ENCODE measurements at places on chromosomes 3 and 15.

GRCh38 chr3:83092521-83093221 is 1331.2 kb upstream of the GBE1 start:
- DNase-seq, result no peak

GRCh38 chr15:40100123-40100946 is 8.3 kb downstream of the BMF start:
- no peak for DNase-seq

DNA sequence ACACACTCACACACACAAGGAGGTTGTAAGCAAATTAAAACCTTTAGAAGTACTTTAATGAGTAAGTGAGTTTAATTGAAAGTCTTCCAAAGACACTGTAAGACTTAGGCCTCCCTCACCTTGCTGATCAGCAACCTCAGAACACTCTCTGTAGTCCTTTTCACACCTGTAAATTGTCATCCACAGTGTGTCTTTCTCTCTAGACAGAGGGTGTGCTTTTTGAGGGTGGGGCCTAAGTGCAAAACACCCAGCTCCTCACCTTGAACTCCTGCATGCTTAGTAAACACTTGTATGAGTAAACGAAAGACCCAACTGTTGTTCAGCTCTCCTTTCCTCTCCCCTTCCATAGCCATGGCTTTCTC is 183.2 kb upstream of the IL12A start:
- DNase-seq, result no peak

DNA sequence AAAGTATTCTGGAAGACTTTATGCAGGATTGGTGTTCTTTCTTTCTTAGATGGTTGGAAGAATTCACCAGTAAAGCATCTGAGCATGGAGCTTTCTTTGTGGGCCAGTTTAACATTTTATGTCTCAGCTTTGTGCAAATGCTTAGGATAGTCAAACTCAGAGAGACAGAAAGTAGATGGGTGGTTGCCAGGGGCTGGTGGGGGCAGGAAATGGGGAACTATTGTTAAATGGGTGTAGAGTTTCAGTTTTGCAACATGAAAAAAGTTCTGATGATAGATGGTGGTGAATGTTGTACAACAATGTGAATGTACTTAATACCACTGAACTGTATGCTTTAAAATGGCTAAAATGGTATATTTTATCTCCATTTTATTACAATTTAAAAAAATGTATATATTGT is 24.8 kb downstream of the SPCS1 start:
- DNase-seq, result no peak

DNA sequence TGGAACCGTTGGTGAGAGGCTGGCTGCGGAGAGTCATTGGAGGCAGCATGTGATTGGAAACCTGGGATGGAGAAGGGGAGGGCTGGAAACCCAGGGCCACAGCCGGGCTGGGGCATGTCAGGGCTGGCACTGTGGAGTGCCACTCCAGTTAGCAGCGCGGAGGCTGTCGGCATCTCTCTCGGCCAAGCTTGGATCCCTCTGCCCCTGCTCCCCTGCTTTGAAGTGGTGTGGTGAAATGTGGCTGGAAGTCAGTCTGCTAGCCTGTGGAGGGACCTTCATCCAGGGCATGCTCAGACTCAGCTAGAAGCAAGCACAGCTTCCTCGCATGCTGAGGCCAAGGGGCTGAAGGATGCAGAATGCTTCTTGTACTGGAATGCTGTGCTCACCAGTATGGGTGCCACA is 13.5 kb downstream of the SLCO3A1 start:
- no peak for DNase-seq

DNA sequence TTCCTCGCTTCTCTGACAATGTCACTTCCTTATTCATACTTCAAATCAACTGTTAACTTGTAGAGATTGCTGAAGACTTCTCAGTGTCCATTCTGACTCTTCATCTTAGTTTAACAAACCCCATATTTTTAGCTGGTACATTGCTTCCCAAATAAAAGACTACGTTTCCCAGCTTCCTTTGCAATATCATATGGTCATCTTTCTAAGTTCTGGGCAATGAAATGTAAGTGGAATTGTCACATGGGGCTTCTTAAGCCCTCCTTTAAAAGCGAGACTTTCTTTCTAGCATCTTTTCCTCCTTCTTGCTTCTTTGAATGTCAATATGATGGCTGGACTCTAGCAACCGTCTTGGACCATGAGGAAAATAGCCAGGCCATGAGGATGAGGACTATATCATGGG is 239.0 kb downstream of the ZNF621 start:
- no peak for DNase-seq

- no peak for DNase-seq
Measured at GRCh38 chr3:143329567-143330211, 210.1 kb downstream of the CHST2 start.

GRCh38 chr15:41233367-41233771 is 2.3 kb downstream of the CHP1 start:
- DNase-seq, result no peak

DNA sequence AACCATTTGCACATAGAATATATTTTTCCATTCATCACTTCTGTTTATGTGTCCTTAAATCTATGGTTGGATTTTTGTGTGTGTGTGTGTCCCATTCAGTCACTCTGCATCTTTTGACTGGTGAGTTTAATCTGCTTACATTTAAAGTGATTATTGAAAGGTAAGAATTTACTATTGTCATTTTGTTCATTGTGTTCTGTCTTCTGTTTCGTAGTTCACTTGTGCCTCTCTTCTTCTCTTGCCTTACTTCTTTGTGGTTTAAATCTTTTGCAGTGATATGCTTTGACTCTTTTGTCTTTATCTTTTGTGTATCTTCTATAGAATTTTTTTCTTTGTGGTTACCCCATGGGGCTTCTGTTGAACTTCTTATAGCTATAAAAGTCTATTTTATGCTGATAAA is 166.3 kb upstream of the UBE3A start:
- no peak for DNase-seq

DNA sequence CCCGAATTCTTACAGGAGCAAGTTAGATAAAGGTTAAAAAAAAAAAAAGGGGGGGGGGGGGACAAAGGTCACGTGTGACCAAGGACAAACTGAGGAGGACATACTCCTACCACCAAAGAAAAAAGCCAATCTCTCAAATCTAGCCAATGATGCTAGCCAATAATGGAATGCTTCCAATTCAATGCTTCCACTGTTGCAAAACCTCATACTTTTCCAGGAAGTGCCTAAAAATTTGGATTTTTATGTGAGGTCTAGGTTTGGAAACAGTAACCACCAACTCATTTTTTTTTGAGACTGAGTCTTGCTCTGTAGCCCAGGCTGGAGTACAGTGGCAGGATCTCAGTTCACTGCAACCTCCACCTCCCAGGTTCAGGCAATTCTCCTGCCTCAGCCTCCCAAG is 11.4 kb downstream of the MSL2 start:
- no peak for DNase-seq

- DNase-seq, result no peak
Measured at GRCh38 chr15:31098491-31098917, 3.0 kb downstream of the TRPM1 start.

DNA sequence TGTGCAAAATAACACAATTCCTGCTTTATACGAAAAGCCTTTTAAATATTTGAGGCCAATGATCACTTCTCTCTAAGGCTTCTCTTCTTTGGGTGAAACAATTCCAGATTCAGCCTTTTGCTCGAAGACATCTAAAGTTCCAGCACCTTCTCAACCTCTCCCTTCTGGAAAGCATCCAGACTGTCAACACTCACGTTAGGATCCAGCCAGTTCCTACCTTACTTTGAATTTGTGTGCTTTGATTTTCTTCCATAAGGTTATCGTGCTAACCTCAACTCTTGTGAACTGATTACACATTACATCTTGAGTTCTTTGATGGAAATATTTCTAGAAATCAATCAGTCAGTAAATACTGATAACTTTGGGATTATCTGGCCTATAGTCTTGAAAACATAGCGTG is 125.3 kb upstream of the ETV5 start:
- no peak for DNase-seq

DNA sequence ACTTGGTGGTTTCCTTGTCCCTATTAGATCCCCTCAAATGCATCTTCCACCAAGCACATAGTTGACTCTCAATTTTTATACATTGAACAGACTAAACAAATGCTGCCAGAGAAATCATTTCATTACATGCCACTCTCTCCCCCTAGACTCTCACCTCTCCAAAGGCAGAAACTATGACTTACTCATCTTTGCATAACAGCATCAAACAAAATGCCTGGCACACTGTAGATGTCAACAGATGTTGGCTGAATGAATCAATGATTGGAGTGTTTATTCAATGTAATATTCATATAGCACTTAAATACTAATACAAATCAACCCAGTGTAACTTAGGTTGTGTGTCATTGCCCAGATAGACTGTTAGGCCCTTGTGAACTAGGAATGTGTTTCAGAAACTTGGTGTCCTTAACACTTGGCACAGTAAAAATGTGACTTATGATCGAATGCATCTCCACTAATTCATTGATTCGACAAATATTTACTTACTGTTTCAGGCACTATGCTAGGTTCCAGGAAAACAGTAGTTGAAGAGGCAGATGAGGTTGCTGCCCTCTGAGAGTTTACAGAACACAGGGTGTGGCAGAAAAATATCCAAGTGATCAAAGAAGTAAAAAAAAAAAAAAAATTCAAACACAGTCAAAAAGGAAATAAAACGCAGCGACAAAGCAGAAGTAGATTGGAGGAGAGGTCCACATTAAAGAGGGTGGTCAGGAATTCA is 188.5 kb upstream of the LRRN1 start:
- DNase-seq, result no peak

GRCh38 chr3:58234516-58234931 is 3.1 kb upstream of the ABHD6 start:
- DNase-seq, result no peak

DNA sequence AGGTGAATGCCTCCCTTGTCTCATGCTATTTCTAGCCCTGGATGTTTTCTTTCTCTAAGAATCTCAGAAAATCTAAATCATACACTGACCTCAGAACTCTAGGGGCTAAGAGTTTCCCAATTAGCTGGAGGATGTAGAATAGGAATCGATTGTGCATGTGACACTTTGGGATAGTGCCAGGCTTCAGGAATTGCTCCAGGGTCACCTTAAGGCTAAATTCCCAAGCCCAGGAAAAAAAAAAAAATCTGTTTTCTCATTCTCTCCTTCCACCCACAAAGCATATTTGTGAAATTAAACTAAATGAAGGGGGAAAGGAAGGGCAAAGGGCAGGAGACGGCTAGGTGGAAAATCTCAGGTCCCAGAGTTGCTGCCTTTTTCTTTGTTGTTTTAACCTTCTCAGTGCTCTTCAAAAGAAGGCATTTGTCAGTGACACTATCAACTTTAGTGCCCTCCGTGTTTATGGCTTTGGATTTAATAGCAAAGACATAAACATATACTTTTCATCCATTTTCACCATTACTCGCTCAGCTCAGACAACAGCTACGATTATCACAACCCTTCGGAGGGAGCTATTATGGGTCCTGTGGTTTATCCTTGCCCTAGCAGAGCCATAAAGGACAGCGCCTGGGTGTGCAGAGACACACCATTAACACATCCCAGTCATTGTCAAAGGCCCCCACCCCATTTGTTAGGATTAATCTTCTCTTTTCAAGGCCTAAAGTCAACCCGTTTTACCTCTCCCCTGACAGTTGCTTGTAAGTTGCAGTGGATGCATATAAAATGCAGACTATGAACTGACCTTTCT is 271.7 kb downstream of the PDZRN3 start:
- no peak for DNase-seq

GRCh38 chr15:47383801-47384200 is 333.5 kb upstream of the SEMA6D start:
- no peak for DNase-seq

GRCh38 chr15:41804361-41804760 is 23.5 kb upstream of the JMJD7 start:
- DNase-seq, result no peak

DNA sequence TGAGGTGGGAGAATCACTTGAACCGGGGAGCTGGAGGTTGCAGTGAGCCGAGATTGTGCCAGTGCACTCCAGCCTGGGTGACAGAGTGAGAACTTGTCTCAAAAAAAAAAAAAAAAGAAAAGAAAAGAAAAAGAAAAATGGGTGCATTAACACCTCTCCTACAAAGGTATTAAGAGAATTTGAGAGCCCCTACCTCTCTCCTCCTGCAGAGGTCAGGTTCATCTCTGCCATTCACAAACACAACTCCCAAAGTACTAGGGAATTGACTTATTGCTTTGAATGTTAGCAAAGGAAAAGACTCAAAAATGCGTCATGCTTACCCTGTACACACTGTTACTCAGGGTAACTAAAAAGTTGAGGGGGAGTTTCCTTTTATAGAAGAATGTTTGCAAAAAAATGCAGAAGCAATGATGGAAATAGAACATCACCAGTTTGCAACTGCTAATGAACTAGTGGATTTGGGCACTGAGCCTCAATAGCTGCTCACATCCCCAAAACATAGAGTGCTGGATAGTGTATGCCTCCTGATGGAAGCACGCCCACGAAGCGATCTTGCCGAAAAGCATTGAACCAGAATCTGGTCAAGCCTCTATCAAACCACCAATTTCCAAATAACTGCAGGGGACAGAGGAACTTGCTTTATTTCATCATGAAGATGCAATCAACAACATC is 15.5 kb upstream of the LYZL4 start:
- DNase-seq, result no peak

- DNase-seq, result no peak
Measured at GRCh38 chr3:119258915-119259314, 18.2 kb upstream of the B4GALT4 start.

- DNase-seq, result no peak
Measured at GRCh38 chr3:22555753-22556435, 647.2 kb upstream of the UBE2E2 start.

GRCh38 chr15:99511866-99512661 is 53.7 kb upstream of the MEF2A start:
- no peak for DNase-seq

DNA sequence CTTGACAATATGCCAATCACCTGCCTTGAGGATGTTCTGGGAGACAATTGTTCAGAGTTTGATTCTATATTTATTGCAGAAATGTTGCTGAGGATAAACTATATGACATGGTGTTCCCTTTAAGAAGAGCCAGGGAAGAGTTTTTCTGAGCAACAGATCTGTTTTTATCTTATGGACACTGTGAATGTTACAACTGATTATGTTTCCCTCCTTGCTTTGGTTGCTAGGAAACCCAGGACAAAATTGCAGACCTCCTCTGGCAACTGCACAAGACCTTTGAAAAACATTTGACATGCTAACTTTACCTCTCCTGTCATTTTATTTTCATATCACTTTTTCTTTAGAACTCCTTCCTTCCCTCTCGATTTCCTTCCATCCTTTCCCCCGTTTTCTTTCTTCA is 8.2 kb upstream of the TM6SF1 start:
- no peak for DNase-seq

GRCh38 chr3:135691240-135691639 is 274.3 kb upstream of the PPP2R3A start:
- DNase-seq, result no peak

- DNase-seq, result no peak
Measured at GRCh38 chr3:1774597-1774996, 324.1 kb upstream of the CNTN4 start.

DNA sequence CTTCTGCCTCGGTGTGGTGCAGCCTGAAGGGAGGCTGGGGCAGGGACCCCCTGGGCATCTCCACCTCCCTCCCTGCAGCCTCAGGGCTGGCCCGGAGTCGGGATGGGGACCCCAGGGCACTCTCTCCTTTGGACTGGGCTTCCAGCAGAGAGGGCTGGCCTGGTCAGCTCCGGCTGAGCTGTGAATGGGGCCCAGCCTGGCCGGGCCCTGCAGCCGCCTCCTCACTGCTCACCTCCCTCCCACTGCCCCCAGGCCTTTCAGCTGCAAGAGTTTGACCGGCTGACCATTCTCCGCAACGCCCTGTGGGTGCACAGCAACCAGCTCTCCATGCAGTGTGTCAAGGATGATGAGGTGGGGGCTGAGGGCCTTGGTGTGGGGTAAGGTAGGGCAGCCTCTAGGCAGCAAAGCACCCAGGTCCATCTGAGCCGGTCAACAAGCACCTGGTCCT is 36.0 kb downstream of the PSTPIP1 start:
- no peak for DNase-seq

GRCh38 chr15:100350434-100351226 is 8.9 kb upstream of the ADAMTS17 start:
- DNase-seq, result no peak
